Cardiac septum (tissue), 1 donor: ENCODE measurements at places on chromosomes 12 and 14. TPM values are rescaled to one million over a fixed set of nuclear protein-coding genes. Genes with fewer than 3 reads are reported as not detected.

TRPV4 gene
- 0.46 TPM for total RNA-seq

- DNase-seq = no peak
These were observed 690.7 kb upstream of the TBX3 start for GRCh38 chr12:115374480-115375185.

DNA sequence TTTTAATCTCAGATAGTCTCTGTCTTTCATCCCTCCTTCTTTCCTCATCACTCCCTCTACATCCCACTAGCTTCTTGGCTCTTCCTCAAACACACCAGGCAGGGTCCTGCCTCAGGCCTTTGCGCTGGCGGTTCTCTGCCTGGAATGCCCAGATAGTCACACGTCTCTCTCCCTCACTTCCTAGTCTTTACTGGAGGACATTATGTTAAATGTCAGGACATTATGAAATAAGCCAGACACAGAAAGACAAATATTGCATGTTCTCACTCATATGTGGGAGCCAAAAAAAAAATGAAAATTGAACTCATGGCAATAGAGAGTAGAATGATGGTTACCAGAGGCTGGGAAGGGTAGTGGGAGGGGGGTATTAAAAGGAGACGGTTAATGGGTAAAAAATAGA, 442.0 kb downstream of the MED13L start:
- no peak for DNase-seq

DNA sequence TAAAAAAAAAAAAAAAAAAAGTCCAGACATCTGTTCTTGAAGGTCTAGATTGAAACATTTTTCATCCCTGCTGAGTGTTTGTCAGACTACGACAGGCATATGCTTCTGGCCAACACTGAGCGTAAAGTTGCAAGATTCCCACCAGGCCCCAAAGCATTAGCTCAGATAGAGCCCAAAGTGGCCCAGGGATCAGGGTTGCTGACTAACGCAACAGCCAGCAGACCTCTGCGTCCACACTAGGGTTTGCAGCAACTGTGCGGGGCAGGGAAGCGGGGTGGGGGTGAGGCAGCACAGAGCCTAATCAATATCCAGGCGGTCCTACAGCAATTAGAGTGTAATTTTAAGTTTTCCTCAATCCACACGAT, 55.7 kb downstream of the SSH1 start:
- DNase-seq = no peak

TAS2R13 gene
- total RNA-seq = 1.0 TPM

DNA sequence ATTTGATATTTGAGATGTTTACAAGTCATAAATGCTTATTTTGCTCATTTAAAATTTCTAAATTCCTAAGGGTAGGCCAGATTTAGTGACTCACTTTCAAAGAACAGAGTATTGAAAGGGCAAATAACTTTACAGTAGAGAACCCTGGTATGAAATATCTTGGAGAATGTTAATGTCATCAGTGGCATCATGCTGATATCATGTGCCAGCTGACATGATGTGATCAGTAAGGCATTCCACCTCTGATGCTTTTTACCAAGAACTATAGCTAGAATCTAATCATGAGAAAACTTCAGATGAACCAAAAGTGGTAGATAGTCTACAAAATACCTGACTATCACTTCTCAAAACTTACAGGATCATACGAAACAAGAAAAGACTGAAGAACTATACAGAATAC, 2.9 kb upstream of the FLRT2 start:
- DNase-seq = no peak

AVPR1A gene
- 1.4 TPM for total RNA-seq

DNA sequence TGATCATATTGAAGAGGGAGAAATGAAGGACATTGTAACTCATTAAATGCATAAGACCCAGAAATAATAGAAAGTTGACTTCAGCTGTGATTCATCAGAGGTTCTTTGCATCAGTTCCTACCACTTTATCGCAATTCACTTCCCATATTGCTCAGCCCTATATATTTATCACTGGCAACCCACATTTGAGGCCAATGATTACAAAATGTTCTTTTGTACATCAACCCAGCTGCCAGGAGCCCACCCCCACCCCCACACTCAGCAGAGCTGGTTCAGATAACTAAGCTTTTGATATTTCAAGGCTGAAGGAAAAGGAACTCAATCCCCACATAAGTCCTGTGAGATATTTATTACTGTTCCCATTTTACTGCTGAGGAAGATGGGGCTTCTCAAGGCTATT, 51.2 kb upstream of the TMPO start:
- no peak for DNase-seq

- peak; percentile 88 for DNase-seq
These were observed at the start of gene BHLHE41 for GRCh38 chr12:26124446-26125399. TSS of gene BHLHE41 (minus strand) at chr12:26125037. CDS start at chr12:26124779, 258 bp downstream.

FIGNL2 gene
- total RNA-seq = 0.32 TPM

DNA sequence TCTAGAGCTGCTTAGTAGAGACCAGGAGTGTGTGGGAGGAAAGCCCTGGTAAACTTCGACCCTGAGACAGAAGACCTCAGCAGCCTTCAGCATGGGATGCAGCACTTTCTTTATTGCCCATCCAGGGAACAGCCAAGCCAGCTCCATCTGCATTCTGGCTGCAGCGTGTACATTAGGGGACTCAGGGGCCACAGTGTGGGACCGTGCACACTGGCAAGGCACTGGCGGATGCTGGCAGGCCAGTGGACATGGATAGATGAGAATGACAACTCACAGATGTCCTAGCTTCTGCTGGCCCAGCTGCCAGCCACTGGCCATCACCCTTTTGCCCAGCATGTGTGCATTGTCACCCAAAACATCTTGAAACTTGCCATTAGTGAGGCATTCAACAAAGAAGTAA, 12.5 kb downstream of the PLD4 start:
- DNase-seq = no peak

OTOGL gene
- 0.51 TPM for total RNA-seq

GRCh38 chr12:62716866-62717525, 218.0 kb downstream of the PPM1H start:
- DNase-seq = no peak

DNA sequence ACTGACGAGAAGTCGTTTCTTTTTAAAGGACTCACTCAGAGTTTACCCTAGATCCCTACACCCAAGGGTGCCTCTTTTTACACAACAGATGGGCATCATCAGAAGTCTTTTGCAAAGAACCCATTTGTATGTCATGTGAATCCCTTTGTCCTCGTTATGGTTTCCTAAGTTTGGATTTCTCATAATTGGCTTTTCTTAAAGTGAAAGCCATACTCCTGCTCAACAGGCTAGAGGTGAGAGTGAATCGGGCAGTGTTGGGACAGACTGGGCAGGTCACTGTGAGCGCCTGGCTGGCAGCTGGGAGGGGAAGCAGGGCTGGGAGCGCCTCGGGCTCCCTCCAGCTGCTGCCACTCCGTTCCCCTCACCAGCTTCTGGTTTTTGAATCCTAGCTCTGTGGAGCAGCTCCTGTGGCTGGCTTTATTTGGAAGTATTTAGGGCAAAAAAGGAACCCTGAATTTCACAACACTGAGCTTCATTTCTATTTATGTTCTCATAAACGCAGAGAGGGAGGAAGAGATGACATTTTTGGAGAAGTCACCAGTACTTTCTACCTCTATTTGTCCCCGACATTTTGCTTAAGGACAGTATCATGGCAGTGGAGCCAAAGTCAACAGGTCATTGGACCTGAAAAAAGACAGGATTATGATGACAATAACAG, 63.8 kb upstream of the ACTN1 start:
- peak; percentile 83 for DNase-seq

- DNase-seq = no peak
These were observed 33.9 kb downstream of the FBXO33 start for GRCh38 chr14:39398382-39398781.

- DNase-seq = no peak
These were observed 27.9 kb downstream of the CCDC92 start for GRCh38 chr12:123944696-123945095.

DNA sequence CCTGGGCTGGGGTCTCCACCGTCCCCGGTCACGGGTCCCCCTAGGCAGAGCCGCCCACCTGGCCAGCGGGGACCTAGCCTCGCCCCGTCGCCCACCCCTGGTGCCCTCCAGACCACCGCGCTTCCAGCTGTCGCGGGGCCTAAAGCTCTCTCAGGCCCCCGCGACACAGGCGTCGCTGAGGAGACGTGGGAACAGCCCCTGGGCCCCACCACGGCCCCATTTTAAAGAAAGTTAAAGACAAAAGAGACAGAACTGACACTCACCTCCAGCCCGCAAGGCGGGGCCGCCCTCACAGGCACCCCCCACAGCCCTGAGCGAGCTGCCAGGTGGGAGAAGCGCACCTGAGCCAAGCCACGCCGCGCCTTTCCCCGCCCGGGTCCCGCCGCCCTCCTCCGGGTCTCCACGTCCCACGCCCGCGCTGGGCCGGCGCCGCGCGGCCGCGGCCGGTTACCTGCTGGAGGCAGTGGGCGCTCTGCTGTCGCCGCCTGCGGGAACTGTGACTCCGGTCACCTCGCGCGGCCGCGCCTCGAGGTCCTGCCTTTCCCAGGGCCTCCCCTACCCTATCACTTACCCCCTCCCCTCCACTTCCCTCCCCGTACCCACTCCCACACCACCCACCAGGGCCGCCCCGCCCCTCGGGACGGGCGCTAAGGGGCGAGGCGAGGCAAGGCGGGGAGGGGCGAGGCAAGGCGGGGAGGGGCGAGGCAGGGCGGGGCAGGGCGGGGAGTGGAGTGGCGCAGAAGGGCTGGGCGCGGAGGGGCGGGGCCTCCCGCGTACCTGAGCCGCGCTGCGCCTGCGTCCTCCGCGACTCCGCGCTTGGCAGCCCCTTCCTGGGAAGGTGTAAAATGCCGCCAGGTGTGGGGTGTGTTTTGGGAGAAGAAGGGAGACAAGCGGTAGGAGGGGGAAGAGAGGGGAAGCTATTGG, 31.2 kb downstream of the TC2N start:
- DNase-seq = no peak

GRCh38 chr14:20751963-20752562, 6.4 kb downstream of the EDDM3A start:
- no peak for DNase-seq

RAPGEF3 gene
- total RNA-seq = 26.3 TPM

CCDC177 gene
- not detected for total RNA-seq

DNA sequence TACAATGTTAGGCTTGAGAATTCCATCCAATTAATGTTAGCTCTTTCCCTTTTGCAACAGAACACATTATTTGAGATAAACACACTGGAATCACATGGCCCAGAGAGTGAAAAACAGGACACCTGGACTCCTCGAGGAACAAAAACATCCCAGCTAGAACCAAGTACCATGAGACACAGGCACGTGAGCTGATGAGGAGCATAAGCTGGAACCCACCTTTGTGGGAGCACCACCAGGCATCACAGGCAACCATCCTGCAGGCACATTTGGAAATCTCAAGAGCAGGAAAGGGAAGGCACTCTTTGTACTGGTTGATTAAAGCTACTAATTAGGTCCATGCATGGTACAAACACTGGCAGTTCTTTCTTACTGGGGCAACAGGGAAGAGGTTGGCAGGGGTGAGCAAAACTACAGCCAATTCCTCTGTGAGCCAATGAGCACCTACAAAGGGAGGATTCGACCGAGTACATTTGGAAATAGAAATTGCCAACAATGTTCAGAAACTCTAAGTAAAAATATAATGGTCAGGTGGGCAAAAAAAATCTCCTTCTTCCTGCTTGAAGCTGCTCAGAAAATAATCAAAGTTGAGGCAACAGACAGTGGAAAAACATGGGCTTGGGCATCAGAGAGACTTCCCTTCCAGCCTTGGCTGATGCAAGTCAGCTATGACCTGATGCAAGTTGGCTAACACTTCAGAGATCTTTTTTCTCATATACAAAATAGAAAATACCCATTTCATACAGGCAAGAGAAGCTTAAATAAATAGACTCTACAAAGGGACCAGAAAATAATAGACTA, 216.7 kb downstream of the NUAK1 start:
- DNase-seq = no peak

DNA sequence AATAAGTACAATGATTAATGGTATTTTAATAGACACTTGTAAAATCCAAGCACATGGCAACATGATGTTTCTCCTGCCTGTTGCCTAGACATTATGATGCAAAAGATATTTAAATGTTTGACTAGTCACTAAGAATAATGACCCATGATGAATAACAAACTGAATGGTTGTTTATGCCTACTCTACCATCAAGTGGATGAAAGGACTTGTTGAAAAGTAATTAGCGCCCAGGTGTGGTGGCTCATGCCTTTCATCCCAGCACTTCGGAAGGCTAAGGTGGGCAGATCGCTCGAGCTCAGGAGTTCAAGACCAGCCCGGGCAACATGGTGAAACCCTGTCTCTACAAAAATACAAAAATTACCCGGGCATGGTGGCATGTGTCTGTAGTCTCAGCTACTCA, 30.7 kb downstream of the KIF21A start:
- DNase-seq = no peak

B4GALNT1 gene
- 11.1 TPM for total RNA-seq

- DNase-seq = peak; percentile 49
These were observed 8.4 kb downstream of the ARHGEF25 start for GRCh38 chr12:57619434-57620244.

DNA sequence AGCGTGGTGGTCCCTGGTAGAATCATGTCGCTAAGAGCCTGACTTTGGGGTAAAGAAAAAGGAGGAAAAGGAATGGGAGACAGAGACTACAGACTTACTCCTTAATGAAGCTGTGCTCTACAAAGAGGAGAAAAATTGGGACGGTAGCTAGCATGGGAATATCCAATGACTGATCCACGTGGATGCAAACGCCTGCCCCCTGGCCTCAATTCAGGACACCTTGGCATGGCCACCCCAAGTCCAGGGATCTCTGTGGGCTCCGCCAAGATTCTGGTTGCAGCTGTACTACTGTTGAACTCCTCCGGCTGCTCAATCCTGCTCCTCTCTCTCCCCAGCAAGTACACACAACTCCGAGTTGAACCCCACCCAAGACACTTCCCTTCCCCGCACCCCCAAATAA, 70.5 kb upstream of the DIO3 start:
- DNase-seq = peak; percentile 47

GRCh38 chr12:108912361-108912760, 32.5 kb downstream of the DAO start:
- DNase-seq = no peak

DNA sequence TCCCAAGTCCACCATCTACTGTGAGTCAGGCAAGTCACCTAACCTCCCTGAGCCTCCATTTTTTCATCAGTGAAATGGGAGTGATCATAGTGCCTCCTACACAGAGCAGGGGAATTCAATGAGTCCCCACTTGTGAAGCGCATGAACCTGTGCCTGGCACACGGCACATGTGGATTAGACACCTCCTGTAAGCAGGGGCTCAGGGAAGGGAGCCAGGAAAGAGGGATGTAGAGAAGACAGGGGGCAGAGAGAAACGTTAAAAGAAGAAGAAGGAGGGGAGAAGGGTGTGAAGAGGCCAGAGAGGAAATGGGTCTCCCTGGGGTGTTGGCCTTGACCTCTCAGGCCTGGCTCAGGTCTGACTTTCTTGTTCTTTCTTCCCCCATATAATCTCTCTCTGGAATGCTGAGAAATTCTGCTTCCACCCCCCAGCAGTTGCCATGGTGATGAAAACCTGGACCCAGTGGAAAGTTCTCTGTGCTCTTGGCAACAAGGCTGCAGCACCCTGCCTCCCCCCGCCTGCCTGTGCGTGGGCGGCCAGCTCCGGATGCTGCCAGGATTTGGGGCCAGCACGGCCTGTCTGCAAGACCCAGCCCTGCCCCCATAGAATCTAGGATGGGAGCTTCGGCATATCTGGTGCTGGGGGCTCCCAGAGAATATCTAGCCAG, 94.5 kb downstream of the CALM1 start:
- no peak for DNase-seq

MIP gene
- 0.48 TPM for total RNA-seq
